SJSA1 (cell line): ENCODE measurements at places on chromosomes 2 and 18. TPM values are rescaled to one million over a fixed set of nuclear protein-coding genes. Genes with fewer than 3 reads are reported as not detected.

DNA sequence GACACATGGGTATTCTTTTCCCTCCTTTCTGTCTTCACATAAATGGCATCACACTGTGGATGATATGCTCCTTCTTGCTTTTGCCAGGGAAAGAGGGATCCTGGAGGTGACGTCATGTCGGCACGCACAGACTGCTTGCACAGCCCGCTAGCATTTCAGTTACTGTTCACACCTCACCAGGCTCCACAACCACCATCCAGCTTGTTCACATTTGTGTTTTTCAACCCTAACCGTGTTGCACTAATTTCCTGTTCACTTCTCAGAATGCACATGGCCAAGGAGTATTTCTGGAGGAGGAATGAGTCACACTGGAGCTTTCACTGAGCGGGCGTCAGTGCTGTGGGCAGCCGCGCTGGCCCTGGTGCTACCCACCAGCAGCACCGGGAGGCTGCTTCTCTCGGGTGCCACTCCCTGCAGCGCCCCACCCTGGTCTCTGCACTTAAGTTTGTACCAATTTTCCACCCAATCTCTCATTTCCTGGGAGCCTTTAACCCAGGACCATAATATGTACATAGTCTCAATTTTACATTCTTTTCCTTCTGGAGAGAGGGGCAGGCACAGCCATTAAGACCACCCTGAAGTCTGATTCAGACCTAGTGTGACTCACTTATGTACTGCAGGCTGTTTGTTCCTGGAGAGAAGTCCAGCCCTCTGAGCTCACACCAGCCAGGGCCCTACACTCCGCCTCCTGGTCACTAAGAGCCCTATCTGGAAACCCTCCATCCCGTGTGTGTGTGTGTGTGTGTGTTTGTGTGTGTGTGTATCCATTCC, 65.1 kb downstream of the MBP start:
- DNase-seq = peak; percentile 99

Gene NR4A2
- 0.61 TPM in 1 of 2 replicates, not detected in the other for total RNA-seq

GRCh38 chr18:45854036-45854586, 28.6 kb downstream of the SIGLEC15 start:
- DNase-seq = no peak

DNA sequence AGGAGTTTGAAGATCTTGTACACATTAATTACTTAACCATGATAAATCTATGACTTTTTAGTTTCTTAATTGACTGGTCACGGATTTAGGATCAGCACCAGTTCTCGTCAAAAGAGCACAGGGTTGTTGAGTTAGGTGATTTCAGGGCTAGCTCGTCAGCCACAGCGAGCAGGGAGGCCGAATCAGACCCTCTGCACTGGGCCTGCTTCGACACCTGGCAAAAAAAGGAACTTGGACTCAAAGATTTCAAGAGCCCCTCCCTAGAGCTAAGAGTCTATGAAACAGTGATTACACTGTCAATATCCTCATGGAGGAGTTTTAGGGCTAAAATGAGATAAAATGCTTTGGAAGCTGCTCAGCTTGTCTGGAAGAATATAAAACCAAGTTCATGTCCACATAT, 4.6 kb upstream of the SERTAD2 start:
- DNase-seq = no peak

Gene CHRNA1
- total RNA-seq = 0.16 TPM in 1 of 2 replicates, not detected in the other

- DNase-seq = no peak
Measured at GRCh38 chr18:26460449-26461091, 87.8 kb downstream of the KCTD1 start.

Gene IL37
- total RNA-seq = not detected in 2 replicates

DNA sequence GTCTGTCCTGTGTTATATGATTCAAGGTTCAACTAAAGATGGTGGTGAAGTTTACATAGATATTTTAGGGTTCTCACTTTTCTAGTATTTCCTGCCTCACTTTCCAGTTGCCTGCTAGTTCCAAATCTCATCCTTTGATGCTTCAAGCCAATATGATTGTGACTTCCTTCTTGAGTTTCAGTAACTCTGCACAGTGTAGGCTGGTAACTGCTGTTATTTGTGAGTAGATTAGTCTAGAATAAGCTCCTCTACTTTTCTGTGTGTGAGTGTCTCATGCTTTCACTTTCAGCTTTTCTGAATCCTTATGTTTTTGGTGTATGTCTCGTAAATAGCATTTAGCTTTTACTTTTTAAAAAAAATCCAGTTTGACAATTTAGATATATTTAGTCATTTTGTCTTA, 42.6 kb downstream of the GALNT1 start:
- DNase-seq = no peak

Gene DYNAP
- total RNA-seq = not detected in 2 replicates

Gene KLHL41
- total RNA-seq = 0.24 TPM in 1 of 2 replicates, not detected in the other

DNA sequence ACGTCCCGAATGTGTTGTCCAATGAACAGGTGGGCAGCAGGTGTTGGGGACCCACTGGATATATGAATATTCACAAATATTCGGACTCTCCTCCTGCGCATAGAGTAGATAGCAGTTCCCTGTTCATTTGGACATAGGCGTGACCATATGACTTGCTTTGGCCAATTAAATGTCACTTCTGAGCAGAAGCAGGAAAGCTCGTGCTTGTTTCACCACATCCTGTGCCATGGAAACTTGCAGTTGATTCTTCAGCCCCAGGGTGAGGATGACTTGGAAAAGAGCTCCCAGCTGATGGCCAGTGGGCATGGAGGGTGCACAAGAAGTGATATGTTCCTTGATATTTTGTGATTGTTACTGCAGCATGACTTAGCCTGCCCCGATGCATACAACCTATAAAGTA, 52.6 kb downstream of the PTPRM start:
- DNase-seq = no peak

DNA sequence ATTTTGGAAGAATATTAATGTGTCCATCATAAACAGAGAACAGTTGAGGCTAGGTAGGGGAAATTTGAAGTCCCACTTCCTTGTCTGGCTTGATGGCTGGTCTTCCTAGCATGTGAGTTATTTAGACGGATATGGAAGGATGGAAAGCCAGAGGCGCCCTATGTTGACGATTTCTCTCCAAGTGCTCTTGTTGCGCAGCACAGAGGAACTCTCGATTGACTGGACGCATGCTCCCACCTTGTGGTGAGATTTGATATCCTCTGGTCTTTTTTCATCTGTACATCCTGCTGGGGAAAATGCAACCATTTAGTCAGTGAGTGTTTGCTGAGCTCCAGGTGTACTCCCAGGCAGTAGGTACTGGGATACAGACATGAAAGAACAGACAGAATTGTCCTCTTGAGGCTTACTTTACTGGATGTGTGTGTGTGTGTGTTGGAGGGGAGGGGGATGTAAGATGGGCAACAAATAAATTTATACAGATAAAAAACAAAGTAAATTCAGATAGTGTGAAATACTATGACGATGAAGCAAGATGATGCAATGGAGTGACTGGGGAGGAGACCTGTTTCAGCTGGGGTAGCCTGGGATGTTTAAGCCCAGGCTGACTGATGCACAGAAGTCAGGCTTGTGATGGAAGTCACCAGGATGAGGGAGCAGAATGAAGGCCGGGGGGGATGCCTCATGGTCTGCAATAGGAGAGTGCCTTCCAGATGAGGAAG, 137.2 kb downstream of the TRIM43 start:
- DNase-seq = peak; percentile 66

DNA sequence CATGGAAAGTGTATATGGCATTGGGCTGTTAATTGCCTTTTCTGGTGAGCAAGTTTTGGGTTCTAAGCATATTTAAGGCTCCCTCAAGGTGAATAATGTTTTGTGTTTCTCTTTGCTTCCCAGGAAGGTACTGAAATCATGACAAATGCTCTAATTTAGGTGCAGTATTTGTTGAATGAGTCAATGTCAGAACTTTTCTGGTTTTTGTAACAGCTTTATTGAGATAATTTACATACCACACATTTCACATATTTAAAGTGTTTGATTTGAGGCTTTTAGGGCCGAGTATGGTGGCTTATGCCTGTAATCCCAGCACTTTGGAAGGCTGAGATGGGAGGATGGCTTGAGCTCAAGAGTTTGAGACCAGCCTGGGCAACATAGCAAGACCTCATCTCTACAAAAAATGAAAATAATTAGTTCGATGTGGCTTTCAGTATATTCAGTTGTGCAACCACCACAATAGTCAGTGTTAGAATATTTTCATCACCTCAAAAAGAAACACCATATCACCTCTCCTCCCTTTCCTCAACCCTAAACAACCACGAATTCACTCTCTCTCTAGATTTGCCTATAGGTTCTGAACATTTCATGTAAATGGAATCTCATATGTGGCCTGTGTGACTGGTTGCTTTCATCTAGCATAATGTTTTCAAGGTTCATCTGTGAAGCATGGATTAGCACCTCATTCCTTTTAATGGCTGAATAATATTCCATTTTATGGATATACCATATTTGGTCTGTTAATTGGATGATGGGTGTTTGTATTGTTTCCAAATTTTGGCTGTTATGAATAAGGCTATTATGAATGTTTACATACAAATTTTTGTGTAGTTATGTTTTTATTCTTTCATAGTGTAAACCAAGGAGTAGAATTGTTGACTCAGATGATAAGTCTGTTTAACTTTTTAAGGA, 54.9 kb downstream of the MGAT5 start:
- DNase-seq = no peak

DNA sequence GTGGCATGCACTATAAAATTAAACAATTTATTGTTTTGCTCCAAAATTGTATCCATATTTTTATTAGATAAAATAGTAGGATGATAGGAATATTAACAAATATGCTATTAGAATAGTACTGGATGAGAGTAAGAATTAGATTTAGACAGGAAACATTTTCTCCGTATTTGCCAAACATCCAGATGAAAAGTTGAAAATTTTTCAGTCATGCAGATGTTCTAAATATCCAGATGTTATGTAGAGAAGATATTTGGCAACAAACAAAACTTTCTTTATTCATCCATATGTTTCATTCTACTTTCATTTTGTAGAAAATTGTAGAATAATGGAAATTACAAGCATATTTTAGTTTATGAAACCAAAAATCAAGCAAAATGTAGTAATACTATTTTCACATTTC, 45.2 kb upstream of the NEUROD1 start:
- no peak for DNase-seq

Gene TTR
- total RNA-seq = not detected in 2 replicates

Gene FZD7
- 77.8 and 90.7 TPM in 2 replicates for total RNA-seq

- DNase-seq = no peak
Measured at GRCh38 chr2:50645346-50645745, 386.6 kb downstream of the NRXN1 start.

- no peak for DNase-seq
Measured at GRCh38 chr2:241070361-241070760, 31.7 kb downstream of the MTERF4 start.
